Stimulated activated CD4-positive, alpha-beta T cell treated with anti-CD3 and anti-CD28 coated beads, Interleukin-12 subunit alpha, Interleukin-12 subunit beta, amount 100 ng/mL, for 24 hours (primary cell): ENCODE measurements at places on chromosomes 5 and 9.

GRCh38 chr5:143426437-143426991 lies 23.0 kb upstream of the NR3C1 start:
- DNase-seq: no peak

DNA sequence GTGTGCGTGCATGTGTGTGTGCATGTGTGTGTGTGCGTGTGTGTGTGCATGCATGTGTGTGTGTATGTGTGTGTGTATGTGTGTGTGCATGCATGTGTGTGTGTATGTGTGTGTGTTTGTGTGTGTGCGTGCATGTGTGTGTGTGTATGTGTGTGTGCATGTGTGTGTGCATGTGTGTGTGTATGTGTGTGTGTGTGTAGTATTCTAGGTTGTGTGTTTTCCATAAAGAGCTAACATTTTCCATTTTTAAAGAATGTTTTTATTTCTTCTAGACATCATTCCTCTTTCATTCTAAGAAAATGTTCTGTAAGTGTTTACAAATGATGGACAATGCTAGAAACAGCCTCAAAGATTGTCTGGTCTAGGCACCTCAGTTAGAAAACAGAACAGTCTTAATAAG lies 15.6 kb downstream of the ENTREP1 start:
- DNase-seq: no peak

DNA sequence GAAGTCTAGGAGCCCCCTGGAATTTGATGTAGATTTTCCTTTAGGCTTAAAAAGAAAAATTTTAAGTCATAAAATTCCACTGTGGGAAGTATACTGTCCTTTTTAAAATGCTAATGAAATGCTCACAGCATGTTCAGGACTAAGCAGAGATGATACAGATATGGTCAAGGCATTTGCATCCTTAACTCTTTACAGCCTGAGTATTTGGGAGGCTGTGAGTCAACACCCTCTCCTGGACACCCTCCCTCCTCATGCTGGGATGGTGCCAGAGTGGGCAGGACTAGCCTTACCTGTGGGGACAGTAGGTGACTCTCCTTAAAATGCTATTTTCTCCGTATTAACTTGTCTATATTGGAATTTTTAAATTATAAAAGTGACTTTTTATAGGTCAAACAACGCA lies 197.4 kb upstream of the ELL2 start:
- DNase-seq: no peak

DNA sequence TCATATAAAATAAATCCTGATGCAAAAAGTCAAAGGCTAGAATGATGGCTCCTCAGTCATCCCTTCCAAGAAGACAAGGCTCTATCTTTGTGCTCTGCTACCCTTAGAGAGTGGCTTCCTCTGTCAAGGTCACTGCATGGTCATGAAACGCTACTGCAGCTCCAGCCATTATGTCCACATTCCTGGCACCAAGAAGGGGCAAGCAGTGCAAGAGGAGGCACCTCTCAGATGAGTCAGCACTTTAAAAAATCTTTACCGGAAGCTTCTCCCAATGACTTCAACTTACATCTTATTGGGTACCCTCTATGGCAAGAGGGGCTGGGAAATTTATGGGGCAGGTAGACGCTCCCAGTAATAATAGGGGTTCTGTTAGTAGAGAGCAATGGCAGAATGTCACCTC lies 129.5 kb upstream of the CPEB4 start:
- no peak for DNase-seq

GRCh38 chr9:14358523-14358922 lies 44.6 kb upstream of the NFIB start:
- DNase-seq: no peak

DNA sequence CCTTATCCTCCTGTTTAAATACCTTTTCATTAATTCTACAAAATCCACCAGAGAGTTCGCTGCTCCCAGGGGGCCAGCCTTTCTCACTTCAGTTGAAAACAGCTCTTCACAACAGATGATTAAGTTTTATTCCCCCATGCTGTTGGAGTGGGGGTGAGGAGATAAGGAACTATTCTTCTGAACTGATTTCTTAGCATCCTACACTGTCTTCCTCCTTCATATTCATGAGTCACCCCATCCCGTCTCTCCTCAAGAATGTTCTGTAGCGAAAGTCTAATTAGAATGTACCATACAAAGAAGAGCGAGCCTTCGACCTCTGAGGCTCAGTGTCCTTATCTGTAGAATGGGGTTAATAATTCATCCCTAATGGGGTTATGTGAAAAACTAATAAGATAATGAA lies 138.0 kb downstream of the PIK3R1 start:
- DNase-seq: no peak

- DNase-seq: no peak
Observed at GRCh38 chr5:86679529-86679928, 61.8 kb downstream of the COX7C start.

DNA sequence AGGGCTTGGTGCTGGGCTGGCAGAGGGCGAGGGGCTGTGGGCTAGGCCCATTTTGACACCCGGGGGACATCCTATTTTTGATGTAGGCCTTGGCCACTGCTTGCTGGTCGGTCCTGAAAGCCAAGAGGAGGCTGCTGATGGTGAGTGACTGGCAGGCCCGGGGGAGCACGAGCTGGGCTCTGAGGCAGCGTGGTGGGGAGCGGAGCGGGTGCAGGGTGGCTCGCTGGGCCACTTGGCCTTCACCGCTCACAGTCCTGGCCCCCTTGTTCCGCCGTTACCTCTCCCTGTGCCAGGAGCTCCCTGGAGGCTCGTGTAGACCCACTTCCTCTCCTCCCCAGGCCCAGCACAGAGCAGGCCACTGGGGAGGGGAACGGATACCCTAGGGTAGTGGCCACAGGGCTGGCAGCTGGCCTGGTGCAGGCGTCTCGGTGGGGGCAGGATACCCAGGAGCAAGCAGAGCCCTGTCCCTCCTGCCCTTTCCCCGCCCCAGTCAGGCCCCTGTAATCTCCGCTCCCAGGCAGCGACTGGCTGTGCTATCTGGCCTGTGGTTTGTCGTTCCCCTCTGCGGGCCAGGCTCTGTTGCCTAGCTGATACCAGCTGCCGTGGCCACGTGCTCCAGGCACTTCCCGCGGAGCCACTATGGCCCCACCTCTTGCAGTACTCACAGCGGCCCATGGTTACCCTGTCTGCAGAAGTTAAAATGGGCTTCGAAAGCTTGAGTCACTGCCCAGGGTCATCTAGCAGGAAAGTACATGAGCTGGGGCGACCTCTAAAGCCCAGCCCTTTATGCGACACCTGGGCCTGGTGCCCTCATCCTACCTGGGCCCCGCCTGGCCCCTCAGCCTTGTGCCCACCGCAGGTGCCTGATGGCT lies 11.7 kb upstream of the DOLPP1 start:
- DNase-seq: peak; percentile 23

DNA sequence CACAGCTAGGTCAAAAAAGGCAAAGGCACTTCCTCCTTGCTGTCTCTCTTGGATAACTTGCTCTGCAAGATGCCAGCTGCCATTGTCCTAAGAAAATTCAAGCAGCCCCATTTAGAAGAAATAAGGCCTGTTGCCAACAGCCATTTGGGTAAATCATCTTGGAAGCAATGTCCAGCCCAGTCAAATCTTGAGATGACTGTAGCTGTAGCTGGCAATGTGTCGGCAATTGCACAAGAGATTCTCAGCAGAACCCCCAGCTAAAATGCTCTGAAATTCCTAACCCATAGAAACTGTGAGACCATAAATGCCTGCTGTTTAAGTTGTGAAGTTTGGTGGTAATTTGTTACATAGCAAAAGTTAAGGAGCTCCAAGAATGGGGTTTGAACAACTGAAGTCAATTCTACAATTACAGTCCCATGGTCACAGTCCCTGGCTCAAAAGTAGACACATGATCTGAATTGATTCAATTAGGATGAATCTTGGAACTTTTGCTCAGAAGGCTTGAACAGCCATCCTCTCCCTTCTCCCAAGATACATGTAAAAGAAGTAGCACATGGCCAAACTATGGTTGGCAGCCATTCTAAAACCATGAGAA lies 151.1 kb downstream of the MPDZ start:
- DNase-seq: no peak

GRCh38 chr5:162299793-162300192 lies 232.2 kb downstream of the GABRG2 start:
- DNase-seq: no peak

DNA sequence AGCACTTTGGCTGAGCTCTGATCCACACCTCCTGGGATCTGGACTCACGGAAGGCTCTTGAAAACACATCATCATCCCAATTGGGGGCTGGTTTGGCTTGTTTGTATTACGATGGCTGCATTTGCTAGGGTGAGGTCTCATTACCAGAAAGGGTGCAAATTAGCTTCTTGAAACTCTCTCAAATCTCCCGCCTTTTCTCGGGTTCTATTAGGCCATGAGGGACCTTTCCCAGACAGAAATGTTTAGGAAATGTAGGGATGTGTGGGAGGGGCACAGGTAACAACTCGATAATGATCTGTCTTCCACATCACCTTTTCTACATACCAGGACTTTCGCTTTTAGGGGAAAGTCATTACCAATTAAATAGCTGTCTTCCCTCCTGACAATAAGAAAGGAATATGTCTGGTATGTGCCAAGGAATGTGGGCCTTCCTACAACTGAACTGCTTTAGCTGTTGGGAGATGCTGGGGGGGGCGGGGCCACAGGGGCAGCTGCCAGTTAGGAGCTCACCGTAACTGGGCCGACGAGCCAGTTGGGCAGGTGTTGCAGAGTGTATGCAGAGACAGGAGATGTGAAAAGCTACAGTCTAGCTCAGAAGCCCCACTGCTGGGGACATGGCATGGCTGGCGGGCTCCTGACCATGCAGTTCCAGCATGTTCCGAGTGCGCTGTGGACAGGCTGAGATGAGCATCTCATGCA lies 71.2 kb downstream of the AK8 start:
- DNase-seq: no peak

DNA sequence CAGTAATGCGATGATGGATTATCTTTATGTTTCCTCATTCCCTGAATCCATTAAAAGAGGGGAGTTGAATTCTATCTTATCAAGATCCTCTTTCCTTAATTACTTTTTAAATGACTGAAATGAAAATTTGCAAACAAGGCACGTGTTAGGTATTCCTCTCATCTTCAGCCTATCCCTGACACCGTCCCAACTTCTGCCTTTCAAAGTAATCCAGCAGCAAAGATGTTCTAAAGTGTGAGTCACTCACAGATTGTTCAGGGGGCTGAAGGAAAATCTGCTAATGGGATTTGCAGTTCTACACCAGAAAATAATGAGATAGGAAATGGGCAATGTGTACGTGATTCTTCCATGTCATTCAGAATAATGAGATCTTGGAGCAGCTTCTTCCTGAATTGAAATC lies 403.0 kb downstream of the ARHGEF28 start:
- no peak for DNase-seq

- DNase-seq: no peak
Observed at GRCh38 chr9:123059472-123060220, 26.2 kb downstream of the GPR21 start.

DNA sequence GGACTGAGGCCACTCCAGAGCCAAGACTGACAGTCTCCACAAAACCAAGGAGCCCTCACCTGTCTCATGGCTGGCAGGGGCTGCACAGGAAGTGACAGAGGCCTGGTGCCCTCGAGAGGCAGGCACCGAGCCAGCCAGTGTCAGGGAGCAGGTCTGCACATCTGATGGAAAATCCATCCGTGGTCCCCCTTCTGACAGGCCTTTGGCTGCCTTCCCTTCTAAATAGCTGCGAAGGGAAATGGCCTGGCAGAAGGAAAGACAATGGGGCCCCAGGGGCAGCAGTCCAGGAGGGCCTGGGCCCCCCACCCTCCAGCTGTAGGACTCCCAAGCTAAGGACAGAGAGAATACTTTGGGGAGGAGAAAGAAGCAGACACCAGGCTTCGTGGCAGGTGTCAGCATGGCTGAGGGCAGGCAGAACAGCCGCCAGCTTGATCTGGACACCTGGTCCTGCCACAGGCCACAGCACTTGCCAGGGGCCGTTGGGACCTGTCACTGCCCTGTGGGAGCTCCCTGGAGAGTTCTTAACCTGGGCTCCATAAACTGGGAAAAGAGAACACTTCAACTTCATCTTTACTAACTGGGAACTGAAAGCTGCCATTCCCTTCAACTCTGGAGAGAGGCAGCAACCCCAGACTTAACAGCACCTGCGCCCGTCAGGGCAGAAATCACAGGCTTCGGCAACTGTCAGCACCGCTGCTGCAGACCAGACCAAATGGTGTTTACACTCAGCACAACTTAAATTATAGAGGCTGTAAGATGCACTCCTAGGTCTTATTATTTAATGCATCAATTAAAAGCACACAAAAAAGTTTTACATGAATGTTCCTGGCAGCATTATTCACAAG lies 22.0 kb downstream of the ADAMTS2 start:
- DNase-seq: no peak

DNA sequence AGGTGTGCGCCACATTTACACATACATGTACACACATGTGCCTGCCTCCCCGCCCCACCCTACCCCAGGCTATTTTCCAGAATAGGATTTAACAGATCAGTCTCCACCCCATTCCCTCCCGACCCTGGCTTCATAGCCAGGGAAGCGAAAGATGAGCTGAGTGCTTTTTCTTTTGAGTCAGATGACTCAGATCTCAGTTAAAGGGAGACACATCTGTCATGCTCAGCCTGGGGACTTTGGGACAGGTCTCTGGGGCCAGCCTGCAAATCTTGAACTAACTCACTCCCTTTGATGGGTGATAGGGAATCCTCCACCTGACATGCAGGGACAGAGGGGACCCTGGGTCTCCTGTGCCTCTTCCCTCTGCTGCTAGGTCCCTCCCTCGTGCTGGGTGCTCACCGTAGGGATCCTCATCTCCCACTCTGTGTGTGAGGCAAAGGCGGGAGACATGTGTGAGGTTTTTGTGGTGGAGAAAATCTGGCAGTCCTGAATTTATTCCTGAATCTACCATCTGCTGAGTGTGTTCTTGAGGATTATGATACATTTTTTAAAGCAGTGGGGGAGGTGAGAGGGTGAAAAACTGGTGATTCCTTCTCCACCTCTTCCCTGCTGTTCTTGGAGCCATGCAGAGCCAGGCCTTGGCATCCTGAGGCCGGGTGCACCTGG lies 37.7 kb downstream of the NEUROG1 start:
- no peak for DNase-seq

DNA sequence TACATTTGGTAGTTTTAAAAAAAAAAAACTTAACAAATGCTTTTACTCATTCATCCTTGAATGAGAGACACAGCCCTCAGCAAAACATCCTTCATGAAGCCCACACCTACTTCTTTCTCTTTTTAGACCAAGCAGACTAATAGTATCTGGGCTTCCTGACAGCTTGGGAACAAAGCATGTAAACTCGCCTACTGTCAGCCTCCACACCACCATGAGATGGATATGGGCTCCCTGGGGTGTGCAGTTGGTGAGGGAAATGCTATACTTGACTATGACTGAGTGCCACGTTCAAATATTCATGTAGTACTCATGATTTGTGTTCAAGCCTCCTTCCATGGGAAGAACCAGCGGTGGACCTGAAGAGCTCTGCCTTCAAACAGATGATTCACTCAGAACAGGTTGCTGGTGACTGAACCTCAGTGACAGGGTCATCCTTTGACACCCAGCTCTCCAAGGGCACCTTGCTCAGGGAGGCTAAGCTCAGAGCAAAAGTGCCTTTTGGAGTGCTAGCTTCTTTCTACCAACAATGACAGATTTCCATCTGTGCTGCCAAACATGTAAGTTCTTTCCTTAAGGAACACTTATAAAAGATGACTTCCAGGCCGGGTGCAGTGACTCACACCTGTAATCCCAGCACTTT lies 36.8 kb downstream of the SLC22A5 start:
- DNase-seq: no peak

GRCh38 chr9:99040251-99040900 lies 64.5 kb upstream of the TGFBR1 start:
- no peak for DNase-seq
